Skeletal muscle cell (primary cell): ENCODE measurements at places on chromosomes 2 and 18.
A peak's percentile ranks its signal among the peaks of the same experiment; 100 is the strongest.

DNA sequence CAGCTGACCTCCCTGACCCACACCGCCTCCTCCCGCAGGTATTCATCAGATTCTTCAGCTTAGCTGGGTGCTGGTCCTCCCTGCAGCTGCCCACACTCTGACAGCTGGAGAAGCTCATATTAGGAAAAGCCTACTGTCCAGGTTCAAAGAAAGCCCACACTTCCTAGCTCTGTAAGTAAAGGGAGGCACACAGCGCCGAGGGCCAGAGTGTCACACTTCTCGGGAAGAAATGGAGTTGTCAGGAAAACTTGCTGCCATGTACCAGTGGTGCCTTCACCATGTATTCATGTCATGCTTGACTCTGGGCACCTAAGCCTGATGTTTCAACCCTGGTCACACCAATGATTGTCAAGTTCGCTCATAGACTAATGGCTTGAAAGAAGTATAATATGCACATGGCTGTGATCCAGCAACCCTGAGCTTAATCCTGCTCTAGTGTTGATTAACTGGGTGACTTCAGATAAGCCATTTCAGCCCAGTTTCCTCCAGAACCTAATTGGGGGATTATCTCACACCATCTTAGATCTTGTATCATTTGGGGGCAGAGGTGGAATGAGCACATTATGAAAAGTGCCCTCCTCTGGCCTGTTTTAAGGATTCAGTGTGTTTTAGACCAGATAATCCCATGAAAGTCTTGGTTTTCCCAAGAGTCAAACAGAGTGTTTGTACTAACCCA is 180.3 kb upstream of the PARD3B start:
- no peak for DNase-seq

DNA sequence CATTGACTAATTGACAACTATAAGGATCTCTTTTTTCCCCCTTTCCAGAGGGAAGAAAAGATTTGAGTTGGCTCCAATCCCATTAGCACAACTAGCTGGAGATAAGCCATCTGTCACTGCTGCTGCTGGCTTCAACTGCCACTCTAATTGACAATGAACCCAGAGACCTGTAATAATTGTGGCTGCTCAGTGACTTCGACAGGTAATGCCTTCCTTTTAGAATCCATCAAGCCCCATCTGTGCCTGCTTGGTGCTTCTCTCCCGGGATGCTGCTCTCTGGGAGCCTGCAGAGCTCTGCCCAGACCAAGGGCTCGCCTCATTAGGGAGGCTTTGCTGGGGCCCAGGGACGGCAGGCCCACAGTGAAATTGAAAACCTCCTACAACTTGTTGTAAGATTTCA is 376.7 kb upstream of the SOX11 start:
- DNase-seq = no peak

GRCh38 chr2:95539290-95539689 is 52.5 kb upstream of the TRIM43 start:
- no peak for DNase-seq

DNA sequence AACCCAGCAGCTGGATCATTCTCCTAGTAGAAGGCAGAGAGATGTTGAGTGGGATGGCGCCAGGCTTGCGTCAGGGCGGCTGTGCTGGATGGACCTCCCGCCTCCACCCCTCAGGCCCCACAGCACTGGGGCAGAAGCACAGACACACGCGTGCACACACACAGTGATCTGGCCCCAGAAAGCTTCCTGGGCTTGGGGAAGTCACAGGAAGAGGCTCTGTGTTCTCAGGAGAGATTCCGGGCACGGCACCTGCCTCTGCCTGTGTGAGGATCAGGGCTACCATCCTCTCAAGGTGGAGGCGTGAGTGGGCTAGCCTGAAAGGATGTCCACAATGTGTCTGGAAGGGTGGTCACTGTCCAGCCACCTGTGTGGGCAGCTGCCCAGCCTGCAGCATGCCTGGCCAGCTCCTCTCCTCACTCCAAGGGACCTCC is 229.8 kb upstream of the HS6ST1 start:
- no peak for DNase-seq

- DNase-seq = peak; percentile 49
These were observed 22.9 kb downstream of the SH3BP4 start for GRCh38 chr2:234974501-234975385.

GRCh38 chr2:72204786-72205503 is 57.3 kb upstream of the CYP26B1 start:
- no peak for DNase-seq

DNA sequence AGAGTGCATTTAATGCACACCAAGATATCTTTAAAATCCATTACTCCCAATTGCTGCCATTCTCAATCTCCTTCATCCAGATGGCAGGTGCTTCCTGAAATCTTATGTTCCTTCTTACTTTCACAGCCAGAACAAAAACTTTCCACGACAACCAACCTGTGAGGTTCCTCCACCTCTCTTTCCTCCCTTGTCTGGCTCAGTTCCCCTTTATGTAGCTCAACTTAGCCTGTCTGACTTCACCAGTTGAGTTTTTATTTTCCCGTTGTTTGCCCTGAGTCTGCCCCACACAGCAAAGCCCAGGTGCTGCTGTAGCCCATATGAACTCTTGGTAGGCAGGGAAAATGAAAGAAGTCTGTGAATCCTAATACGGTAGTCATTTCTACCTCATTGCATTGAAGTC is 112.5 kb downstream of the MREG start:
- DNase-seq = no peak

DNA sequence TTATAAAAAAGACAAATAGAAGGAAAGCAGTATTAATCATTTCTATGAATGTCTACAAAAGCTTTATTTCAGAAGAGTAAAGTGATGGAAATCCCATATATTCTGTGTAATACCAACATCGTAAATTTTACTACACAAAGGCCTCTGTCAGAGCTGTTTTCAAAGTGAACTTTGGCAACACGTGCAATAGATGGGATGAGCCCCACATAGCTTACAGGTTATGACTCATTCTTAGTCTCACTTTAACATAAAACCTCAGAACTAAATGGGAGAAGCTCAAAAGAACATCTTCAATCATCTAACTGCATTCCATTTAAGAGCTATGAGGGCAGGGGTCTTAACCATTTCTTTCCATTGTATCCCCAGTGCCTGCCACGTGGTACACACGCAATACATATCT is 11.5 kb downstream of the VPS4B start:
- DNase-seq = peak; percentile 48

GRCh38 chr2:3774336-3774735 is 71.0 kb downstream of the DCDC2C start:
- no peak for DNase-seq

DNA sequence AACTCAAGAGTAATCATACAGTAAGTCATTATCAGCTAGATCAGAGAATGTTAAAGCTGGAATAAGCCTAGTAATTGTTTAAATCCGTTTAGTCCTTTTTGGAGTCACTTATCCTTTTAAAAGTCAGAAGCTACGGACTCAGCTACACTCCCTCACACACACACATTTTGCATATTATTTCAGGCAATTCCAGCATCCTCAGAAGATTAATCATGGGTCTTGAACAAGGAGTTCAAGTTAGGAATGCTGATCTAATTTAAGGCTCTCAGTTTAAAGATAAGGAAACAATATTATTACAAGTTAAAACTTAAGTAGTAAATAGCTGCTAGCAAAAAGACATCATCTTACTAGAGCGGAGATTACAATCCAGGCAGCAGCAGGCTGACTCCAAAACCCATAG is 74.3 kb downstream of the GTF3C3 start:
- no peak for DNase-seq

DNA sequence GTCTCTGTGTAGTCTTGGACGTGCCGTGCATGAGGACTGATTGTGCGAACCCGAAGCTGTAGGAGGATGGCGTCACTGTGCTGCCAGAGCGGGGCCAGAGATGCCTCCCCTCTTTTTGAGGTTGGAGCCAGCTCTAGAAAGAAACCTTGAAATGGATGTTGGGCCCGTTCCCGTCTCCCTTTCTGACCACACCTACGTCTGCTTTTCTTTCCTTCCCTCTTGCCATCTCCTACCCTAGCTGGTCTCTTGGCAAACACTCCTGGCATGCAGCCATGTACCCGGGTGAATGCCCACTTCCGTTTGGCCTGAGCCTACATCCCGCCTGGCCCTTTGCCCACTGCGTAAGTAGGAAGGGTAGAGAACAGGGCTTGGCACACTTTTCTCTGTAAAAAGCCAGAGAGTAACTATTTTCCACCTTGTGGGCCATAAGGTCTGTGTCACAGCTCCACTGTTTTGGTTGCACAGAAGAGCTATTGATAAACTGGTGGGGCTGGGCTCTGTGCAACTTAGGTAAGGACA is 37.4 kb downstream of the SH3BP4 start:
- no peak for DNase-seq

GRCh38 chr2:163736433-163737189 is 803 bp upstream of the FIGN start:
- no peak for DNase-seq

DNA sequence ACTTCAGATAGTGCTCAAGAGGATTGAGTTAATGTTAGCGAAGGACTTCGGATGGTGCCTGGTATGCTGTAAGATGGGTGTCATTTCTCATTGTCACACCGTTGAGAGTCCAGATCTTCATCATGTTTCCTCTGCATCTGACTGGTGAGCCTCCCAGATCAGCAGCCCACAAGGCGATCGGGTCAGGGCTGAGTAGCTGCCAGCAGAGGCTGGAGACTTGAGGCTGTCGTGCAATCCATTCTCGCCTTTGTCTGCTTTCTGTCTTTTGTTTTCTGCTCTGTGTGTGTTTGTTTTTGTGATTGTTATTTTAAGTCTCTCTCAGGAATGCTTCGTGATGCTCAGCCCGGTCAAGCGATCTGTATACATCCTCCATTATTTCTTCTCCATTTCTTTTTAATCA is 95.8 kb downstream of the TGOLN2 start:
- no peak for DNase-seq

- DNase-seq = no peak
These were observed 5.0 kb upstream of the ZBTB14 start for GRCh38 chr18:5300476-5301010.

GRCh38 chr2:22842205-22842869 is 542.6 kb upstream of the KLHL29 start:
- no peak for DNase-seq

- no peak for DNase-seq
These were observed 55.4 kb upstream of the CD28 start for GRCh38 chr2:203650860-203651613.

DNA sequence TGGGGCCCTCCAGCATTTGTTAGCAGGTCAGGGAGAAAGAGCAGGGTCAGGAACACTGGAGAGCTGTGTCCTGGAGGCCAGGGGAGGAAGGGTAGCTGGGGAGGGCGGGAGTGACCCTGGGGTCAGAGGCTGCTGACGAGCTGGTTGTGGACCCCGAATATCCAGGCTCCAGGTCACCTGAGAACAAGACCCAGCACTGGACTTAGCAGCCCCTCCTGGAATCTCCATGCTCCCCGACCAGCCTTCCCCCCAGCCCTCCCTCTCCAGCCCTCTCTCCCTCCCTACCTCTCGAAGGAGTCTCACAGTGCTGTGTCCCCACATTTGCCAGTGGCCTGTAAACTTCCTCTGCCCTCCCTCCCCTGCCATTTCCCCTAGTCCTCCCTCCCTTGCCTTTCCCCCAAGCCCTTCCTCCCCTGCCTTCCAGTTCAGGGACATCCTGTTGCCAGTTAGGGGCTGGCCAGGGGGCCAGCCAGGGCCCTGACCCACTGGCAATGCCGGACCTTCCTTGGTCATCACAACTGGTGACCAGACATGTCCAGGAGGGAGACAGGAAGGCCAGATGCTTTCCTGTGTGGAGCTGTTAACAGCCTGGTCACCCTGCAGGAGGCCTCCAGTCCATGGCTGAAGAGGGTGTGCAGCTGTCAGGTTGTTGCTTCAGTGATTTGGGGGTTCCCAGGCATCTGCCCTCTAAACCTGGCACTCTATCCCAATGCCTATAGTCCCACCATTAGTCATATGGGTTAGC is 50.0 kb upstream of the FAHD2A start:
- DNase-seq = no peak

DNA sequence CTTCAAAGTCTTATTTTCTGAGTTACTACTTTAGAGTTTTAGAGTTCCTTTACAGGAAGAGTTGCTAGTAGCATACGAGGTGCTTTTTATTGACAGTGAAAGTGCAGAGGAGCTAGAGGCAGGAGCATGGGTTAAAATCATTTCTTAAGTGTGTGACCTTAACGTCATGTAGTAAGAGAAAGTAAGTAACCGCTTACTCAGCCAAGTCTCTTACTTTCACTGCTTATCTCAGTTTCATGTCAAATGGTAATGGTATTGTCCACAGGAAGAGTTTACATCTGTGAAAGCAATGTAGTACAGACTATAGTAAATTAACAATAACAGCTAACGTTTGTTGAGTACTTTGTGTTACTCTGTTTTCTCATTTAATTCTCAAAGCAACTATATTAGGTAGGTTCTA is 12.6 kb downstream of the NDUFAF7 start:
- no peak for DNase-seq

DNA sequence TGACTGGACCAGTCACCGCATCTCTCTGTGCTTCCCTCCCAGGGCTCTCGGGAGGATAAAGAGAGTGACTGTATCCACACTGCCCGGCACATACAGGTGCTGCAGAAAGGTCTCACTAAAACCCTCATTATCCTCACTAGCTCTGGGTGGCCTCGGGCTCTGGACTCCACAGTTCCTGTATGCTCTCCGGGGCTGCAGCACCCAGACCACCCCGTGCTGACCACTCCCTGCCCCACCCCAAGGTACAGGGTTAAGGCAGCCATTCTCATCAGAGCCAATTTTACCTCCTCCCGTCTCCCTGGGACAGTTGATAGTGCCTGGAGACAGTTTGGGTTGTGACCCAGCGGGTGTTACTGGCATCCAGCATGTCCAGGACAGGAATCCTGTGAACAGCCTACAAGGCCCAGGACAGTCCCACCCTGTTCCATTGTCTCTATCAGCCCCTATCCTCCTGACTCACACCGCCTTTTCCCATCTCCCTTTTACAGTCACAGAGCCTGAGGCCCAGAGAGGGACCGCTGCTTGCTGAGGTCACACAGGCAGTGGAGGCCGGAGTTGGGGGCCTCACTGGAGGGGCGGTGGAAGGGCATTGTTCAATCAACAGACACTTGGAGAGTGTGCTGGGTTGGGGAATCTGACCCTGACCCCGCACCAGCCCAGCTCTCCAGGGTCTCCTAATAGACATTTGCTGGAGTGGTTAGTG is 1.7 kb downstream of the ZAP70 start:
- no peak for DNase-seq

GRCh38 chr2:65658266-65658665 is 225.9 kb upstream of the SPRED2 start:
- DNase-seq = no peak

- DNase-seq = no peak
These were observed 216.7 kb downstream of the GLI2 start for GRCh38 chr2:120952318-120952717.
